GM13976 (cell line): ENCODE measurements at places on chromosomes 2 and 18.
A peak's percentile ranks its signal among the peaks of the same experiment; 100 is the strongest.

DNA sequence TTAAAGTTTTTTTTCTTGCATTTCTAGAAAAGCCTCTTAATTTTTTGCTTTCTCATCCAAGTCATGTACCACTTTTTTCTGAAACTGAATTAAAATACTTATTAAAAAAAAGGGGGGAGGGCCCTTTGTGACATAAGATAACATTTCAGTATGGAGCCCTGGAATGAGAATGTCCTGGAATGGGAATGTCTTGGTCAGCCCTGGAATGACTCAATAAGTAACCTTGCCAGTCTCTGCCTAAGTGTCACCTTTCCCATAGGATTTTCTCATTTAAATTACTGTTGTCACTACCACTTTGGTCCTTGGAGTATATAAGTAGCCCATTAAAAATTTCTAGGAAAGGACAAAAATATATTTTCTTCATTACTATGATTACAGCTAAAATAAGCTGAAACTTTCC, 4.7 kb downstream of the UBXN2A start:
- no peak for DNase-seq

GRCh38 chr2:230816735-230817134, 48.0 kb upstream of the ITM2C start:
- DNase-seq, result no peak

DNA sequence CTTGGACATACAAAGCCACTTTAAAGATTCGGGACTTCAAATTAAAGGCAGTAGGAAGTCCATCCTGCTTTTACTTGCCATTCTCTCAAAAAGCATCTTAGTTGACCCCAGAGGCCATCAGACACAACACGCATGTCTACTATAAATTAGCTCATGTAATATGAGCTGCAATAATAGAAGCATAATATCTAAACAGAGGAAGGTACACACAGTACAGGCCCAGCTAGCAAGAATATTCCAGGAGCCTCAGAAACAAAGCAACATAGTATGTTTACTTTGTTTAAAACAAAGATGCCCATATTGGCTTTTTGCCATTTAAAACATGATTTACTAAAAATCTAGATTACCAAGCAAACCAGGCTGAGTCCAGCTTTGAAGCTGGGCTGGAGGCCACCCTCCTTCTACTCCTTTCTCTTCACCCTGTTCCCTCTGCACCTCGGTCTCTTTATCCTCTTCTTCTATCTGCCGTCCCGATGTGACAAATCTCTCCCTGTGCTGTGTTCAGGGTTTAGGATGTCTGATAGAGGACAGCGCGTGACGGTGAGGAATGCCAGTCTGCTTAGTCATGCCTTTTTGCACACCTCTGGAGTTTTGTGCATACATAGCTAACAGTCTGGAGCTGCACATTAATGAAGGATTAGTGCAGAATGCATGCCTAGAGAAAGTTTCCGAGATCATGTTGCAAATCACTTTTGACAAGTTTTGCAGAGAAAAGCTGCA, 28.2 kb downstream of the DTNA start:
- no peak for DNase-seq

DNA sequence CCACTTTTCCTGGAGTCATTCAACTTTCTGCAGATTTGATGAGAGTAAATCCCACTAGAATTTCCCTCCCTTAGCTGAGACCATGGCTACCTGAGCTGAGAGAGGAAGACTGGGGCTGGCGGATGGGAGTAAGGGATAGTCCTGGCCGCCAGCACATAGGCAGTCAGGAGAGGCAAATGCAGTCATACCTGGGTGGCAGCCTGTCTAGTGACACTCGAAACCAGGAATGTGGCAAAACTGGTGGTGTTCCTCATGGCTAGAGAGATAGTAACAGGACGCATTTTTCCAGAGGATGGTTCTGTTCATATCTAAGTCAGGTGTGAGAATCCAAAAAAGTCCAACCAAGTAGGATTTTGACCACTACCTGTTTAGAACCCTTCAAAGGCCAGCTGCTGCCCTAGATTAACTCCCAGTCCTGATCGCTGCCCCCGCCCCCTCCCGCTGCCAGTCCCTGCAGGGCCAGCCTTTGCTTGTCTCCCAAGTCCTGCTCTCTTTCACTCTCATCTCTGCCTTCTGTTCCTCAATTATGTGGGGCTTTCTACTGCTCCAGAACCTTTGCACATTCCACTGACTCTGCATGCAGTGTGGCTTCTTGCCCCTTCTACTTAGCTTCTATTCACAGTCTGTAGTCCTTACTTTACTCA, 17.4 kb upstream of the SCG2 start:
- DNase-seq, result no peak

DNA sequence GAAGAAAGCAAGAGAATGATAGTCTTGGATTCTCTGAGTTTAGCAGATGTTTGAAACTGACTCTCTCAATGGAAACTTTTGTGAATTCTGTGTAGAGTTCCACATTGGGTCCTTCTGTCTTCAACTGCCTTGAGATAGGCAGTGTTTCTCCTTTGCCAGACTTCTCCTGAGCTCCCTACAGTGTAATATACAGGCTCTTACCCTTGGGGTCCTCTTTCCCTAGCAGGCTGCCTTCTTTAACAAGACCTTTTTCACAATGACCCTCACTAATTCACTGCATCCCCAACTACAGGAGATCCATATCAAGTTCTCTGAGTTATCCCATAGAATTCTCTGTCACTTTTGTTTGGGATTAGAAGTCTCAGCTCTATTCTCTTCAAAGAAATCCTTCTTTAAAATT, 513.0 kb downstream of the XIRP2 start:
- no peak for DNase-seq

- DNase-seq, result no peak
Observed at GRCh38 chr18:50662775-50663383, 103.0 kb downstream of the MAPK4 start.

GRCh38 chr2:43131890-43132682, 94.3 kb downstream of the ZFP36L2 start:
- peak; percentile 32 for DNase-seq

DNA sequence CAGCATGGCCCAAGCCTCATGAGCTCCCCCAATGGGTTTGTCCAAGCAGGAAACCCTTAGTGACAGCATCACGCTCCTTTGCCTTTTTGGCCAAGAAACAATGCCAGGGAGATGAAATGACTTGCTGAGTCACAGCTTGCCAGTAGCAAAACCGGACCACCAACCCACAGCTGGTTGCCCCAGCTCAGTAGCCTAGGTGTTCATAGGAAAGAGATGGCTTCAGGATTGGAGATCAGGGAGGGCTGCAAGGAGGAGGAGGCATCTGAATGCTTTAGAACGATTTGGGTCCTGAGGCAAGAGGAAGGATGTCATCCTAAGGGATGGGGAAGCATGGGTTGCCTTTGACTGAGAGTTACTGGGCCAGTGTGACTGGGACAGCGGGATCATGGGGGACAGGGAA, 116.7 kb downstream of the CELF4 start:
- DNase-seq, result no peak

GRCh38 chr2:14967729-14968128, 335.2 kb downstream of the LRATD1 start:
- no peak for DNase-seq

DNA sequence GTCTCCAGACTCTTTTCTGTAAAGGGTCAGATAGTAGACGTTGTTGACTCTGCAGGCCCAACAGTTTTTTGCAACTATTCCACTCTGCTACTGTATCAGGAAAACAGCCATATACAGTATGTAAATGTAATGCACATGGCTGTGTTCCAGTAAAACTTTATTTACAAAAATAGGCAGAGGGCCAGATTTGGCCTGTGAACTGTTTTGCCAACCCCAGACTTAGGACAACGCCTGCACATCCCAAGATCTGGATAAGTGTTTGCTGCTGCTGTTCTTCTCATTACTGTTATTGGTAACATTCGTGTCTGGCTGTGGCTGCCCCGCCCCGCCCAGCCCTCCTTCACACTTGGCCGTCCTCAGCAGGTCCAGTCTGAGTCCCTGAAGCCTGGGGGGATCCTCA, 94.6 kb upstream of the MCFD2 start:
- DNase-seq, result no peak

GRCh38 chr2:233853353-233853752, 982 bp downstream of the HJURP start:
- no peak for DNase-seq

DNA sequence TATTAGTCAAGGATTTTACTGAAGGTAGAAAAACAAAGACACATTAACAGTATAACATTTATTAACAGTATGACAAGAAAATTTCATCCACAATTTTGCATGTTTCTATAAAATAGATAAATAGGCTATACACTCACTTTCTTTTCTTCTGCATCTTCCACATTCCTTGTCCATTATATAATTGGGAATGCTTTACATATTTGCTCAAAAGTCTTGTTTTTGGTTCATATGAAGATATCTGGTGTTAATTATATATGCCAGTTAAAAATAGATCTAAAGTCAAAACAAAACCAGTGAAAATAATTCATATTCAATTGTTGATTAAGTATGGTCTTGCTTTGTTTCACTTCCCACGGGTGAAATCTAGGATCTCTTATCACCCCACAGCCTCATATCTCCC, 53.4 kb downstream of the SERPINB7 start:
- DNase-seq, result no peak

DNA sequence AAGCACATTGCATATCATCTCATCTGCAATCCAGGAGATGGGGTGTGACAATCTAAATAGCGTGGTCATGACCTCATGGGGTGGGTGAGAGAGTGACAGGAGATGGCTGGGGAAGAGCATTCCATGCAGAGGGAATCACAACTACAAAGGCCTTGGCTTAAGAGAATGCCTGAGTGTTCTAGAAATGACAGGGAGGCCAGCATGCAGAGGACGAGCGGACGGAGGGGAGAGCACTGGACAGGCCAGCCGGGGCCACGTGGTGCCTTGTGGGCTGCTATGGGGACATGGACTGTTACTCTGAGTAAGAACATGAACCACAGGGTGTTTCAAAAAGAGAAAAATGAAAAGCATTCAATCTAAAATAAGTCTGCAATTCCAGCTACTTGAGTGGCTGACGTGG, 117.9 kb upstream of the ODC1 start:
- DNase-seq, result no peak

DNA sequence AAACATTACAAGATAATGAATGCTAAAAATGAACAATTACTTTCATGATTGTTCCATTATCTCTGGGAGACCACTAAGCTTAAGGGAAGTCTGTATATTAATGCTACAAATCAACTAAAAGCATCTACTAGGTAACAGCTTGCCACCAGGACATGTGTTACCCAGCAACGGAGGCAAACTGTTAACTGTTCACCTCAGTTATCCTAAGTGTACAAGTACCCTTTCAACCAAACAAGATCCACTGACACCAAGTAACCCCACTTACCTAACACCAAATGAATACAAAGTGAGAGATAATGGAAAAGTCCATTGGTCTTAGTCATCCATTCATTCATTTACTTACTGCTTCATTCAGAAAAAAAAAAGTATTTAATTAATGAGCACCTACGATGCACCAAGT, 54.7 kb upstream of the KIDINS220 start:
- DNase-seq, result no peak

- DNase-seq, result no peak
Observed at GRCh38 chr2:72143441-72144273, 4.0 kb downstream of the CYP26B1 start.

- no peak for DNase-seq
Observed at GRCh38 chr2:120867290-120868241, 131.9 kb downstream of the GLI2 start.

DNA sequence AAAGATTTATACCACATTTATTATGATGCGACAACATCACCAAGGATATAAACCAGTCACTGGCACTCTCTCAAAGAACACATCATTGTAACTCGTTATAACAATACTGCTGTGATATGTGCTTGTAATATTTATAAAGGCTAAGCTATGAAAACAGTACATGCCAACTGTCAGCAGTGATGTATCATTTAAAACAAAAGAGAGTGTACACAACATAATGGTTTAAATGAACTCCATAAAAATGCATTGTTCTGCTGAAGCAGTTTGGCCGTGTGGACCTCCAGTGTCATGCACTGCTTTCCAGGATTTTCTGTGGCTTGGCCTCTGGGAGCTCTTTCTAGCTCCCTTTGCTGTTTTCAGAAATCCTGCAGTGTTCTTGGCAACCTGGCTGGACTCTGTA, 215.6 kb downstream of the MTX2 start:
- no peak for DNase-seq

DNA sequence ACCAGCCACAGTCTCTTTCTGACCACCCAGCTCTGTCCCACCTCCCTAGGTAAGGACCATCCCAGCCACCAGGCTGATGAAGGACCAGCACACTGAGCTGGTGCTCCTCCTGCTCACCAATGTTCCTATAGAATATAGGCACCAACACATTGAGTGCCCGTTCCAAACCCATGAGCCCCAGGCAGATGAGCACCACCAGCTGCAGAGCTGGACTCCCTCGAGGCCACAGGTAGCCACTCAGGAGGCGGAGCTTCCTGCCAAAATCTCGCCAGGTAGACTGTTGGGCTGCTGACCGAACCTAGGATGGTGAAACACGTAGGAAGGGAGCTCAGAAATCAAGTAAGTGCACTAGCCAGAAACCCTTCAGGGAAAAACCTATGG, 2.2 kb downstream of the ABCB6 start:
- DNase-seq, result no peak

GRCh38 chr18:47331026-47331425, 79.6 kb upstream of the SKOR2 start:
- no peak for DNase-seq

DNA sequence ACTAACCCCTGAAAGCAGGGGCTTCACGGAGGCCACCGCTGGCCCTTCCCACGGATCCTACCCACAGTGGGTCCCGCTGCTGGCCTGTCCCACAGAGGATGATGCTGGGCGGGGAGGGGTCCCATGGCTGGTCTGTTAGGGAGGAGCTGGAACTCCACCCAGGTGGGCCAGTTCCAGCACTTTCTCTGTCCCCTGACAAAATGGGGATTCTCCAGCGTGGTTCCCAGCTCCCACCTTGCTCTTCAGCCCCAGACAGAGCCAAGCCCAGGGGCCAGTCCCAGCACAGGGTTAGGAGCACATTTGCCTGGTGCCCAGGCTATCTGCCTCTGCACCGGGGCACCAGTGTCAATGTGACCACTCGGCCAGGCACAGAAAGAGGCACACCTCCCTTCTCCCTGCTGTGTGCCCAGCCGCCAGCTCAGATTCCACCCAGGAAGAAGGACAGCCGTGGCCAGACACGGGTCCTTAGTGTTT, 50.0 kb downstream of the ANKMY1 start:
- no peak for DNase-seq

- DNase-seq, result no peak
Observed at GRCh38 chr2:40178171-40178778, 273.6 kb downstream of the SLC8A1 start.

DNA sequence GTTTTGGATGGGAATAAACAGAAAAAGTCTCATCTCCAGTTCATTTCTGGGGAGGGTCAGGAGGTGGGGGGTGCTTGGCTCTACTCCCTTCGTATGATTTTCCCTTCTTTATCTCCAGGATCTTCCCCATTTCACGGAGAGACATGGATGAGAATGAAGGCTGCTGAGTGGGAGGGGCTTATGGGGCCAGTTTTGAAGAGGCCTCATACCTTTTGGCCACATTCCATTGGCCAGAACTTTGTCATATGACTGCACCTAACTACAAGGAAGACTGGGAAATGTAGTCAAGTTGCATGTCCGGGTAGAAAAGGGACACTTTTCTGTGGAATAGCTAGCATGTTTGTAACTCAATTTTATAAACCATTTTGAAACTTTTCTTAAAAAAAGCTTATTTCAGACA, 117.6 kb downstream of the NEDD4L start:
- DNase-seq, result no peak

GRCh38 chr18:68445136-68445535, 269.8 kb downstream of the TMX3 start:
- DNase-seq, result no peak
